ENCODE measurements at places on chromosomes 1 and 21.

DNA sequence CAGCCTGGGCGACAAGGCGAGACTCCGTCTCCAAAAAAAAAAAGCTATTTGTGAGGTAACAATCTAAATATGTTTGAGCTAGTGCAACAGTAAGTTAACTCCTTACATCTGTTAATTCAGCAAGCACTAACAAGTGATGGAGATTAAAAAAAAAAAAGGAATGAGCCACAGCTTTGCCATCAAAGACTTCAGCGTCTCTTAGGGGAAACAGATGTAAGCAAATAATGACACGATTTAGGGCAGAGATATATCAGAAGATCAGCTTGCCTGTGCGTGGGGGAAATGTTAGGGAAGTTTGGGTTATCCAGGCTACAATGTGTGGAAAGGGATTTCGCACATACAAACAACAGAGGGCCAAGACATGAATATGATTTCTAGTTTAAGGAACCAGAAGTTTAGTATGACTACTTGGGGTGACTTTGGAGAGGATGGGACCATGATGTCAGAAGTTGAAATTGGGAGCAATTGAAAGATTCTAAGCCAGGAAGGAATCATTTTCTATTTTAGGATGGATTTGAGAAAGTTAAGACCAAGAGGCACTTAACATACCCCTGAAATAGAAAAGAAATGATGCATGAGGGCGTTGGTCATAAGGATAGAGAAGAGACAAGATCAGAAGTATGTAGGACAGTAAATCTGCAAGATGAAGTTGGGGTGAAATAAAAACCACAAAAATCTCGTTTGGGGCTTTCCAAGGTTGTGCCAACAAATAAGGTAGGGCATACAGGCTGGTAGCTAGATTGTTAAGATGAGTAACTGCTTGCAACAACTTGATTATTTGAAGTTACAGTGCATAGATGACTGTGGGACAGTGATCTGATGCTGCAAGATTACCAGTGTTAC is 2.4 kb upstream of the BRWD1 start:
- DNase-seq, result no peak

- DNase-seq, result no peak
Measured at GRCh38 chr1:100448366-100448765, 89.6 kb upstream of the GPR88 start.

GRCh38 chr21:42047821-42048613 is 23.1 kb upstream of the UMODL1 start:
- DNase-seq, result no peak

GRCh38 chr1:160058087-160058486 is 11.9 kb downstream of the KCNJ10 start:
- no peak for DNase-seq

- DNase-seq, result no peak
Measured at GRCh38 chr1:218479436-218480115, 134.4 kb downstream of the TGFB2 start.

DNA sequence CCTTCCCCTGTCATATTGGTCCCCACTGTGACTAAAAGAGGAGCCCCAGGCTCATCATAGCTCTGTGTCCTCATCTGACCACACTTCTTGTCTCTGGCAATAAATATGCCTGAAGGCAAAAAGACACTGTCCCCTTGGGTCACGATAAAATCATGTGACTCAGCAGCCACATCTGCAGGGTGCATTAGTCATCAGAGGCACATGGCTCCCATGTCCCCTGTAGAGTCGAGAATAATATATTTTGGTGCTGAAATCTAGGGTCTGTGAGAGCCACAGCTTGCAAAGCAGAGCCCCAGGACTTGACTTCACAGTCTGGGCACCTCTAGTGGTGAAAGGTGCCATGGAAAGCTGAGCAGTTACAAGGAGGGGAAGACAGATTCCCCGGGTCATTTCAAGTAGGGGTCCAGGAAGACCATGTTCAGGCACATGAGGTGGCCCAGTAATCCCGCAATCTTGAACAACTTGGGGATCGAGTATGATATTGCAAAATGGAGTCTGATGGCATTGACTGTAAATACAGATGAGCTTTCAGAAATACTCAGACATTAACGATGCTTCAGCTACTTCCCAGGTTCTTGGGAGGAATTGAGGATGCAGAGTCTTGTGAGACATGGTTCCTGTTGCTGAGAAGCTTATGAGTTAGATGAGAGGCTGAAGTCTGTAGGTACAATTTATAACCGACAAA is 68.6 kb downstream of the SLC35F3 start:
- no peak for DNase-seq

DNA sequence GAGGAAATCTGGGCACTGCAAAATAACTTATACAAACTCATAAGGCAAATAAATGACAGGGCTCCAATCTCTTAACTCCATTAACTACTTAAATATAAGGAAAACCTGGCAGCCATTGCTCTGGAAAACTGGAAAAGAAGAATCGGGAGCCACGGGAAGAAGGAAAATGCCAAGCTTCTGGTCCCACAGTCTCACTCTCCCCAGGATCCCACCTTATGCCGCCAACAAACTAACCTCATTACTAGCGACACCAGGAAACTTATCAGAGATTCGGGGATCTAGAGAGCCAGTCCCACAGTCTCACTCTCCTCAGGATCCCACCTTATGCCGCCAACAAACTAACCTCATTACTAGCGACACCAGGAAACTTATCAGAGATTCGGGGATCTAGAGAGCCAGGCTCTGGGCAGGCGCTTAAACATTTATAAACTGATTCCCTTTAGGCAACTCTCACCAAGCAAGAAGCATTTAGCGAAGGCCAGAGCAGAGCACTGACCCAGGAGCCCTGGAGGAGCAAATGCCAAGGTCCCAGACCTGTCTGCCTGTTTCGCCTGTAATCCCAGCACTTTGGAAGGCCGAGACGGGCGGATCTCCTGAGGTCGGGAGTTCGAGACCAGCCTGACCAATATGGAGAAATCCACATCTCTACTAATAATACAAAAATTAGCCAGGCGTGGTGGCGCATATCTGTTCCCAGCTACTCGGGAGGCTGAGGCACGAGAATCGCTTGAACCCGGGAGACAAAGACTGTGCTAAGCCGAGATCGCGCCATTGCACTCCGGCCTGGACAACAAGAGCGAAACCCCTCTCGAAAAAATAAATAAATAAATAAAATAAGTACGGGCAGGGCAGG is 720 bp downstream of the PSMB2 start:
- no peak for DNase-seq

- no peak for DNase-seq
Measured at GRCh38 chr1:119141020-119141424, 569 bp upstream of the WARS2 start.

DNA sequence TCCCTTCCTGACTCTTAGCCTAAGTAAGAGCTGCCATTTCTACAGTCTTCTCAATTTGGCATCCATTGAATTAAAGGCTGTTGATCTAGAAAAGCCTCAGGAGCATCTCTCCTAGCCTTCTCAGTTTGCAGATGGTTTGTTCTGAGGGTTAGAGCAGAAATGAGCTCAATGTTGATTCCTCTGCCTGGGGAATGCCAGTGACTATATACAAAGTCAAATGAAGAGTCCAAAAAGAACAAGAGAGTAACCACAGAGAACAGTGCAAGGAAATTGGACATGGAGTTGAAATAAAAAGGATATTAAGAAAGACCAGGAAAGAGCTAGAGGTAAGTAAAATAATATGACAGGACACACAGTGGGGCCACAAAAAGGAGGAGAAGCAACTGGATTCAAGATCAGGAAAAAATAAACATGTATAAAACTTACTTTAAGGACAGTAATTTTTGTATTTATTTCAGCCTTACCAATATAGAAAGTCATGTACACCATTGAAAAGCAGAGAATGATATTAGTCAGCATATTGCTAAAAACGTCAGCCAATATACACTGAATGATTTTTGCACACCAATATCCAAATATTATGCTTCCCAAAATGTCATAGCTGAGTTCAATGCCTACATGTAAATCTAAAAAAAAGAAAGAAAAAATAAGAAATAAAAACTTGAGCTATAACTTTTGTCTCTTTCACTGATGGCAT is 21.3 kb downstream of the SLC9C2 start:
- DNase-seq, result no peak

GRCh38 chr1:23424293-23425192 is at the start of gene TCEA3:
TCEA3 (minus strand) TSS chr1:23424748; CDS start chr1:23424633, 115 bp downstream.
- DNase-seq, result peak; percentile 65

- no peak for DNase-seq
Measured at GRCh38 chr1:151377150-151377884, 4.8 kb upstream of the SELENBP1 start.

- DNase-seq, result no peak
Measured at GRCh38 chr1:17084787-17085186, 31.0 kb upstream of the SDHB start.

DNA sequence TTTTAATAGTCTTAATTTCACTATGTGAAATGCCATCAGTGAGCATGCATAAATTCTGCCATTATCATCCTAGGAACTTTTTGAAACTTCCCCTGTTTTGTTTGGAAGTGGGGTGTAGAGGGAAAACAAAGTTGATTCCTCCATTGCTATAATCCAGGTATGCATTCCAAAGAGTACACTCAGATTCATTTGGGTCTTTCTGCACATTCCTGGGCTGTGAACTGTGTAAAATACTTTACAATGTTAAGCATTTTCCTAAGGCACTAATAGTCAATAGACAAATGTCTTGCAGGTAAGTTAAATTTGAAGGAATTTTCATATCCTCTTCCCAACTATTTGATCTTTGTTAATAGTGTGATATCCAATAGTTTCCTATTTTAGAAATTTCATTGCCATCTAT is 36.2 kb downstream of the SGIP1 start:
- DNase-seq, result no peak

DNA sequence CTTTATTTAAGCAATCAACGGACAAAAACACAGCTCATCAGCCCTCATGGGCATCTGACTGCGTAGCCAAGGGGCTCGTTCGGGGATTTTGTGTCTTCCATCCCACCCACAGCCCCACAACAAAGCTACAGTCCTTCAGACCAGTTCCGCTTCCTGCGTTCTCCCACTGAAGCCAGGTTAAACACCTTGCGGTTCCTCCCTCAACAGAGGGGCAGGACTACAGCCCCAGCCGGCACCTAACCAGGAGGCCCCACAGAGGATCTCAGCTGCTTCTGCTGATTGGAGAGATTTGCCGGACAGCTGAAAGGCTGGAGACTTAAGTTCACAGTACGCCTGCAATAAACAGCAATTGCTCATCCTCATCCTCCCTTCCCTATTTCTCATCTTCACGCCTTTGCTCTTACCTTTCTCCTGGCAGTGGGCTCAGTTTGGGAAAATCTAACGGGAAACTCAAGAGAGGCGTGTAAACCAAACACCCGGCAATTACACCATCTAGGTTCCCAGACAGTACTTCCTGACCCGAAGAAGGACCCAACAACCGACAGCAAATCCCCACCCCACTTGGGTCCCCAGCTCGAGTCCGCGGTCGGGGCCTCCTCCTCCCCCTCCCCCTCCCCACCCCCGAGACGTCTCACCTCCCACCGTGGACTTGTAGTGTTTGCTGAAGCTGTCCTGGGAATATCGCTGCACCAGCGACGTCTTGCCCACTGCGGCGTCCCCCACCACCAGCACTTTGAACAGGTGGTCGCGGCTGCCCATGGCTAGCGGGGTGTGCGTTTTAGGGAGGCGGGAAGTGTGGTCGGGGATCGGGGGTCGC is 876 bp downstream of the RAB29 start:
- DNase-seq, result peak; percentile 28

GRCh38 chr21:25300632-25301031 is 306.6 kb downstream of the MRPL39 start:
- DNase-seq, result no peak

- DNase-seq, result no peak
Measured at GRCh38 chr21:15182731-15183130, 117.9 kb upstream of the NRIP1 start.

- DNase-seq, result no peak
Measured at GRCh38 chr1:89810880-89811279, 10.0 kb upstream of the LRRC8D start.

DNA sequence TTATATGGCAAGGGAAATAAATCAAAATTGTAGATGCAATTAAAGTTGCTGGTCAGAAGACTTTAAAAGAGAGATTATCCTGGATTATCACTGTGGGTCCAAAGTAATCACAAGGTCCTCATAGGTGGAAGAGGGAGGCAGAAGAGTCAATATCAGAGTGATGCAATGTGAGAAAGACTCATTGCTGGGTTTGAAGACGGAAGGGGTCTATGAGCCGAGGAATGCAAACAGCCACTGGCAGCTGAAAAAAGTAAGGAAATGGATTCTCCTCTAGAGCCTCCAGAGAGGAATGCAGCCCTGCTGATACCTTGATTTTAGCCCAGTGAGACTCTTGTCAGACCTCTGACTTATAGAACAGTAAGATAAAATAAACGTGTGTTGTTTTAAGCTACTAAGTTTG is 59.8 kb upstream of the MUTYH start:
- DNase-seq, result no peak

- DNase-seq, result no peak
Measured at GRCh38 chr1:229810961-229811360, 184.9 kb downstream of the URB2 start.

DNA sequence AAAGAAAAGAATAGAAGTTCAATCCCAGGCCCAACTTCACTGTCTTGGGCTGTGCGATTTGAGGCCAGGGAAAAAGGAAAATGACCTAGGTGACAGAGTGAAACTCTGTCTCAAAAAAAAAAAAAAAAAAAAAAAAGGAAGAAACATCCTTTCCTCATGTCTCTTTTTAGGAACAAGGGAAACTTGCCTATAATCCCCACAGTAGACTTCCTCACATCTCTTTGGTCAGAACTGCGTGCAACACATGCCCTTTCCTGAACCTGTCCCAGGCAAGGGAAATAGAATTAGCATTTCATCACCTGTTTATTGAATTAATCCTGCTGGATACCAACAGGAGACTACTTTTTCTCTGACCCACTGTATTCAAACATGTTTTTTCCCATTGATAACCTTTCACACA is 2.3 kb downstream of the DCST1 start:
- DNase-seq, result no peak

GRCh38 chr1:83583351-83584014 is 415.4 kb downstream of the TTLL7 start:
- DNase-seq, result no peak

DNA sequence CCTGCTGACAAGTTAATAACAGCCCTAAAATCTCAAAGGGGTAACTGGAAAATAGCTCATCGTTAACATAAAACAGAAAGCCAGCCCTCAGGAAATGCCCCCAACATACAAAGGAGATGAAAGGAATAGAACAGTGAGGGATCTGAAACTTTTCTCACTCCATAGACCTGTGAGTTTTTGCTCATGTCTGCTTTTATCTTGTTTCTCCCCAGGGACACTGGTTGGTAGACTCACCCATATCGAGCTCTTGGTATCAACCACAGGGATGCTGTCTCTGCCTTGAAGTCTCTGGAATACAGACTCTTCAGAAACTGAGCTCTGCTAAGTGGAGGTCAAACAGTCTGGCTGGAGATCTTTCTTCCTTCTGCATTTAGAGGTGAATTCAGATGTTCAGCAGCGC is 77.4 kb upstream of the CAMK1G start:
- no peak for DNase-seq

DNA sequence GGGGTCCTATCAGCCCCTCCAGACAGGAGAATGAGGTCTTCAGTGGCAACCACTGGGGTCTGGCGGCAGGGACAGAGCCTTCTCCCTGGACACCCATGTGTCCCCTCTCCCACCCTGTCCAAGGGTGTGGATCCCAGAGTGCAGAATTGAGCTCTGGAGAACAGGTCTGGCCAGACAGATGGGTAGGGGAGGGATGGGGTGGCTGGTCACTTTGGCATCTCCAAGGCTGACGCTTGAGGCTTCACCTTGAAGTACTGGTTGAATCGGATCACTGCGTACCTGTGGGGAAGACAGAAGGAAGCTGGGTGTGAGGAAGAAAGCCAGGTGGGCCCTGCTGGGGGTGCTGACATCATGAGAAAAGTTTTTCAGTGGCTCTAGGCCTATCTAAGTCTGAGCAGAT is 19.9 kb downstream of the ETNK2 start:
- DNase-seq, result no peak

GRCh38 chr1:229067546-229067945 is 203.4 kb upstream of the RAB4A start:
- no peak for DNase-seq

- no peak for DNase-seq
Measured at GRCh38 chr1:16286122-16286521, 49.1 kb upstream of the CPLANE2 start.
